Thoracic aorta endothelial cell (primary cell): ENCODE measurements at places on chromosomes 2 and 18. TPM values are rescaled to one million over a fixed set of nuclear protein-coding genes. Genes with fewer than 3 reads are reported as not detected.

Gene TDRD15
- under 0.01 TPM in 1 of 2 replicates, not detected in the other for total RNA-seq

Gene IGFBP5
- total RNA-seq, result 0.40 and 1.0 TPM in 2 replicates

Gene STPG4
- 0.13 and 0.65 TPM in 2 replicates for total RNA-seq

Gene MEP1B
- total RNA-seq, result 0.13 TPM in 1 of 2 replicates, not detected in the other

Gene TUBA4B
- not detected in 2 replicates for total RNA-seq

Gene COL5A2
- 81.4 and 156 TPM in 2 replicates for total RNA-seq

Gene LBX2
- total RNA-seq, result 3.2 and 3.5 TPM in 2 replicates

Gene MYO7B
- 0.14 TPM in 1 of 2 replicates, not detected in the other for total RNA-seq

Gene ALKAL2
- not detected in 2 replicates for total RNA-seq

Gene CDH19
- total RNA-seq, result not detected in 2 replicates

Gene ECEL1
- under 0.01 TPM in 1 of 2 replicates, not detected in the other for total RNA-seq

Gene PLA2R1
- 13.3 and 21.4 TPM in 2 replicates for total RNA-seq

Gene BBS5
- total RNA-seq, result 5.1 and 6.3 TPM in 2 replicates

Gene LCT
- under 0.01 TPM in 2 replicates for total RNA-seq

Gene NEU2
- not detected in 2 replicates for total RNA-seq

Gene RALB
- 174 and 215 TPM in 2 replicates for total RNA-seq

Gene TEX44
- not detected in 2 replicates for total RNA-seq

Gene C1QL2
- total RNA-seq, result not detected in 2 replicates

Gene CCDC141
- total RNA-seq, result 0.13 TPM in 1 of 2 replicates, not detected in the other

Gene CIAO1
- 88.0 and 97.3 TPM in 2 replicates for total RNA-seq

Gene CAPN13
- not detected in 2 replicates for total RNA-seq

Gene PLEKHB2
- 103 and 106 TPM in 2 replicates for total RNA-seq

Gene DPYSL5
- total RNA-seq, result not detected in 2 replicates

Gene LIMS1
- total RNA-seq, result 139 and 180 TPM in 2 replicates

Gene STAT4
- 0.07 and 0.27 TPM in 2 replicates for total RNA-seq

Gene KCNK3
- total RNA-seq, result not detected in 2 replicates

Gene RIT2
- total RNA-seq, result not detected in 2 replicates

Gene RAB27B
- 0.27 and 0.36 TPM in 2 replicates for total RNA-seq

Gene ARHGAP15
- total RNA-seq, result not detected in 2 replicates

Gene NHEJ1
- 21.4 and 21.9 TPM in 2 replicates for total RNA-seq

Gene DSEL
- total RNA-seq, result 8.4 and 14.6 TPM in 2 replicates

Gene DQX1
- total RNA-seq, result 0.13 TPM in 1 of 2 replicates, not detected in the other

Gene TACR1
- total RNA-seq, result not detected in 2 replicates

Gene NYAP2
- not detected in 2 replicates for total RNA-seq

Gene PRKAG3
- not detected in 2 replicates for total RNA-seq
